ENCODE measurements at places on chromosomes 1 and 21.

- DNase-seq = no peak
Measured at GRCh38 chr1:3440711-3441409, 13.6 kb upstream of the ARHGEF16 start.

- DNase-seq = no peak
Measured at GRCh38 chr1:110243146-110243545, 33.0 kb downstream of the KCNC4 start.

DNA sequence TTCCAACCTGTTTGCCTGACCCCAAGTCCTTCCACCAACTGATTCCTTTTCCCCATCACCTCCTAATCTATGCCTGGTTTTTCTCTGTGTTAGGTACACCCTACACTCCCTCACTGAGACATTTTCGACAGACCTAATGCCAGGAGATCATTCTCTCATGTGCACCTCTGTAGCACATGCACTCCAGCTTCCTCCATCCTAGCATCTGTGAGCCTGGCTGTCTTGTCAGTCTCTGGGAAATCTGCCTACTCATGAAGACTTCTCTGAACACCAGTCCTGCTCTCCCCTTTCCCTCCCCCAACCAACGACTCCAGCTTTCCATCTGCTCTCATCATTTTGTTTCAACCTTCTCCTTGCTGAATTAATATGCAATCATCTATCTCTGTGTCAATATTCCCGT, 987 bp downstream of the MED8 start:
- DNase-seq = no peak

DNA sequence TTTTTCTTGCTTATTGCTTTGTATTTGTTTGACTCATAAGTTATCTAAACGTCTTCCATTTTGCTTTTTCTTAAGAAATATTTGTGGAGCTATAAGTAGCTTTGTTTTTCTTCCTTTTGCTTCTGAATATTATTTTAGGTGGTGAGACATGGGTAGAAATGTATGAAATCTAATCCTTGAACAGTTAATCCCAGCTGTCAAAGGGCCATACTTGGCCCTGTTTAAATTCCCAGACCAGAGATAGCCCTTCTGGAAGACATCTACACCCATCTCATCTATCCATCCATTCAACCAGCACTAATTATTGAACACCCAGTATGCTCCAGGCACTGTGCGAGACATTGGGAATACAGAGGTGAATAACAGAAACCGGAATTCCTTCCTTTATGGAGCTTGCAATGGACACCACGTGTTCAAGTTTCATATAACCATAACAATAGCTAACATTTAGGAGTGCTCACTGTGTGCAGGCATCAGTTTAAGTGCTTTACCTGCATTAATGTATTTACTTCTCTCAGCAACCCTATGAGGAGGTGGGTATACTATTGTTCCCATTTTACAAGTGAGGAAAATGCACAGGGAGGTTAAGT, 8.7 kb downstream of the TACSTD2 start:
- DNase-seq = no peak

- no peak for DNase-seq
Measured at GRCh38 chr1:78790174-78790573, 140.5 kb downstream of the IFI44 start.

GRCh38 chr1:24540906-24541710, 14.8 kb upstream of the NCMAP start:
- peak; percentile 30 for DNase-seq

GRCh38 chr1:179296356-179297104, 2.9 kb downstream of the SOAT1 start:
- DNase-seq = no peak

DNA sequence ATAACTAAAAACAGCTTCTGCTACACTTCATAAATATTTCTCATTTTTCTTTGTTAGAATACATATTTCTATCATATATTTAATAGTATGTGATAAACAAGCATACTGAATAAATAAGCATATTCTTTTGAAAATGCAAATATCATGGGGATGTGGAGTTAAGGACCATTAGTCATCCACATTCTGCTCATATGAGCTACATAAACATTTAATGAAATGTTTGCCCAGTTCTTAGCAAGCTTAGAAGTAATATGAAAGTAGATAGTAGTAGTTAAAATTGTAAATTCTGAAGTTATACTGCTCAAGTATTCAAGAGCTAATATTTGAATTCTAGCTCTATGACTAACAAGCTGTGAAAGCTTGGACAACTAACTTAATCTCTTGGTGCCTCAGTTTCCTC, 10.1 kb upstream of the GORAB start:
- no peak for DNase-seq

DNA sequence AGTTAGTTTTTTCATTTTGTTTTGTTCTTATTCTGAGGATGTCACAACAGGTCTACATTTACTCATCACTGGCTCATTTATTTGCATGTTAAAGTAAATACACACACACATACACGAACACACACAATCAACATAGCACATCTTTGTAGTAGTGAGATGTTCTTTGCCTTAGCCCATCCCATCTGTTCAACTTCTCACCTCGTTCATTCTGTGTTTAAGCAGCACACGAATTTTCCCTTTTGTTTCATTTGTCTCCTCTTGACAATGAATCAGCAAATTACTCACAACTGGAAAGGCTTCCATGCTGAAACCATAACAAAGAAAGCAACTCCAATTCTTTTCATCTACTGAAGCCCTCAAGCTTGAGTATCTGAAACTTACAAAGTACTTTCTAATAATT, 133.3 kb upstream of the CHRM3 start:
- no peak for DNase-seq

DNA sequence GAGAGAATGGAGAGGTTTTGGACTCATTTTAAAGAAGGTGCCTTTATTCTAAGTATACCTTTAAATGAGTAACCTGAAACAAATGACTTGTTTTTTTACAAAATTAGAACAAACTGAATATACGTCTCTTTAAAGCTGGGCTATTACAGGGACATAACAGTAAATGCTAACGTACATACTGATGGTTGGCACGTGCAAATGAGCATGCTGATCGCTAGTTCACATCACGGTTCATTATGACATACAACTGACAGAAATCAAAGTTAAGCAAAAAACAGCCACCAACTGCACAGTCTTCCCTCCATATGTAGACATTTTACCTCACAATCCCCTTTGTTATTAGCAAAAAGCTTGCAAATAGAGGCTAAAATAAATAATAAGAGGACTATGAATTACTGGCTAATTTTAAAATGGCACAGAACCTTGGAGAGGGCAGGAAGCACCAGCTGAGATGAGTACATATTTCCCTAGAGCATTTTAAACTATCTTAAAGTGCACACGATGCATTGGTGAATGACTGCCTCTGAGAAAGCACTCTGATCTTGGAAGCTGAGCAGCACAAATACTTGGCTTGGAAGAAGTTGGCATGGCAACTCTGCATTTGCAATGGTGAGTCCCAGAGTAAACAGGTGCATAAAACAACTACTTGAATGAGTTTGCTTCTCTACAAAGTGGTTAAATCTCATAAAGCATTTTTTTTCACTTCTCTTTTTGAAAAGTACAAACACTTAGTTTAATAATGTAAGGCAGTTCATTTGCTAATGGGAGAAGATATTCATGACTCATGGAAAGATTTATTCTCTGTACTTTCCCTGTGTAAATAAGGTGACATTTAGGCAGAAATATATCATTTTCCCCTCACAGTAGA, 204.7 kb downstream of the LHX8 start:
- no peak for DNase-seq

GRCh38 chr21:29154270-29154669, 23.8 kb downstream of the MAP3K7CL start:
- DNase-seq = no peak

DNA sequence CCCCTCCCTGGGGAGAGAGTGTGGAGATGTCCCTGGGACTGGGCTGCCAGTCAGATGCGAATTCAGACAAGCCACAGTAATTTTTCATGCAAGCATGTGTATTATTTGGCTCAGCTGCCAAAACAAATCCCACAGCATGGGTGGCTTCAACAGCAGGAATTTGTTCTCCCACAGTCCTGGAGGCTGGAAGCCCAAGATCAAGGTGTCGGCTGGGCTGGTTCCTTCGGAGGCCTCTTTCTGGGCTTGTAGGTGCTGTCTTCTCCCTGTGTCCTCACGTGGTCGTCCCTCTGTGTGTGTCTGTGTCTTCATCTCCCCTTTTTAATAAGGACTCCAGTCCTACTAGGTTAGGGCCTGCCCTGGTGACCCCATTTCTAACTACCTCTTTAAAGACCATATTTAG, 91.9 kb upstream of the ACTRT2 start:
- no peak for DNase-seq

GRCh38 chr1:204320382-204320804, 39.3 kb downstream of the PLEKHA6 start:
- no peak for DNase-seq

DNA sequence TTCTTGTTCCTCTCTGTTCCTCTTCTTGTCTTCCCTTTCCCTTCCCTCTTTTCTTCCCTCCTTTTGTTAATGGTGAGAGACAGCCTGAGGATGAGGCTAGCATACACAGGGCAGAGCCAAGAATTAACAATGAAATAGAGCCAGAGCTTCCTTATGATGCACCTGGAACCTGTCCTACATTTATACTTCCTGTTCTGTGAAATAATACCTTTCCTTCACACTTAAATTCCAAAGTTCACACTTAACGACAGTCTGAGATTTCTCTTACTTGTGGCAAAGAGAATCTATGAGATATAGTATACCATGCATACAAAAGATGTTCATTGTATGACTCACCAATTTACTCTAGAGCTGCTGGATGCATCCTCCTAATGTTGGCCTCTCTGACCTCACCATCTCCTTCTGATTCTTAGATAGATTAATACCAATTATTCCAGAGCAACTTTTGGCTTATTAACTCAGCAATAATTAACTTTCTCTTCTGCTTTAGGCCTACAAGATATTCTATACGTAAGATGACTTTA, 30.8 kb upstream of the TSNAX start:
- no peak for DNase-seq

DNA sequence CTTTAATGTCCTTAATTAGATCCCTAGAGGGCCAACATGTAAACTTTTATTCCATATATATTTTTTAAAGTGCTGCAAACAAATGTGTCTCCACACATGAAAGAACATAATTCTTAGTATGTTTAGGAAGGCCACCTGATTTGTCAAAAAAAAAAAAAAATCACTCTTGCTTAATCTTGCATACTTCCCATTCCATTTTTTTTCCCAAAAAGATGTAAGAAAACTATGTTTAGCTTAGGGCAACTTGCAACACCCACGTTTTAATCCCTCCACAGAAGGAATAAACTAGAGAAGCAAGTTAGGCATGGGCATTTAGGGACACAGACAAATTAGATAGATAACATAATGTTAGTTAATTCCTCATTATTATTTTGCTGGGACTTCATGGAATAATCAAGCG, 5.6 kb downstream of the YOD1 start:
- no peak for DNase-seq

DNA sequence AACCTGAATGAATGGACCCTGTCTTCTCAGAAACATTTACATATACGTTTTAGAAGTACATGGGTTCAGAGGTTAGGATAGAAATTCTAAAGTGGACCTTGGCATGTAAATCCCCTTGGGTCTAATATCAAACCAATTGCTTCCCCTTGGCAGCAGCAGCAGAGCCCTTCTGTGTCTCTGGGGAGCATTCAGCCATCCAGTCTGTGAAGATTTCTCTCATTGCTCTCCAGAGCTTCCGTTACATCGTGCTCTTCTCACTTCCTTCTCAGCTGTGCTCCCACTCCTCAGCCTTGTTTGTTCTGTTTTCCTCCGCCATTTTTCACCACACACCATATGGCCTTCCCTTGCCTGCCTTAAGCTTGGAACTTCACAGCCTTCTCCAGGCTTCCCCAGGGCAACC, 61.5 kb upstream of the ATP1B1 start:
- DNase-seq = no peak

- no peak for DNase-seq
Measured at GRCh38 chr1:58204284-58204683, 342.2 kb downstream of the OMA1 start.

All from skeletal muscle cell (primary cell).